ENCODE measurements at places on chromosomes 3 and 15.

DNA sequence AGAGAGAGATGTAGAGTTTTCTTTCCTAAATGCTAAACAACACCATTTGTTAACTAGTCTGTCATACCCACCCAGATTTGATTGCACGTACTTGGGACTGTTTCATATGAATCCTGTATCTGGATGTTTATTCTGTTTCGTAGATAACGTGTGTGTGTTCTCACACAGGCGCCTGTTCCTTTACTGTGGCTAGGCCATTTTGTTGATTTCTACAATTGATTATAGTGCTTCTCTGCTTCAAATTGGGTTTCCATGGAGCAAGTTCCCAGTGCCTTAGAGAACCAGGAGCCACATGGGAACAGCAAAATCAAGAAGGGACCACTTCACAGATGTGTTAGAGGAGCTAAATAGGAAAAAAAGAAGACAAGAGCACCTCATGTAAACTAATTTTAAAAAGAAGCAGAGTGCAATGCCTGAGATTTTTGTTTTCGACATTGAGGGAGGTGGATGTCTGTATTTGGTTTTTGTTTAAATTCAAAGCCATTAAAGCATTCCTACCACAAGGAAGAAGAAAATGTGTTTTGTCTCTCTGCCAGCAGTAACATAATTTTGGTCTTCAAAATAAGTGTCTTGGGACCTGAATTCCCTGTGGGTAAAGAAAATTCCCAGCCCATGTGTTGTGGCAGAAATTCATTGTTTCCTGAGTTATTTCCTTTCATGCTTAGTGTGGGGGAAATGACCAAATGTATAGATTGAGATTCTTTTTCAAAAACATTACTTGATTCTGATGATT lies 424.0 kb upstream of the C2CD4B start:
- no peak for DNase-seq

GRCh38 chr15:74964794-74965193 lies 8.2 kb upstream of the RPP25 start:
- no peak for DNase-seq

DNA sequence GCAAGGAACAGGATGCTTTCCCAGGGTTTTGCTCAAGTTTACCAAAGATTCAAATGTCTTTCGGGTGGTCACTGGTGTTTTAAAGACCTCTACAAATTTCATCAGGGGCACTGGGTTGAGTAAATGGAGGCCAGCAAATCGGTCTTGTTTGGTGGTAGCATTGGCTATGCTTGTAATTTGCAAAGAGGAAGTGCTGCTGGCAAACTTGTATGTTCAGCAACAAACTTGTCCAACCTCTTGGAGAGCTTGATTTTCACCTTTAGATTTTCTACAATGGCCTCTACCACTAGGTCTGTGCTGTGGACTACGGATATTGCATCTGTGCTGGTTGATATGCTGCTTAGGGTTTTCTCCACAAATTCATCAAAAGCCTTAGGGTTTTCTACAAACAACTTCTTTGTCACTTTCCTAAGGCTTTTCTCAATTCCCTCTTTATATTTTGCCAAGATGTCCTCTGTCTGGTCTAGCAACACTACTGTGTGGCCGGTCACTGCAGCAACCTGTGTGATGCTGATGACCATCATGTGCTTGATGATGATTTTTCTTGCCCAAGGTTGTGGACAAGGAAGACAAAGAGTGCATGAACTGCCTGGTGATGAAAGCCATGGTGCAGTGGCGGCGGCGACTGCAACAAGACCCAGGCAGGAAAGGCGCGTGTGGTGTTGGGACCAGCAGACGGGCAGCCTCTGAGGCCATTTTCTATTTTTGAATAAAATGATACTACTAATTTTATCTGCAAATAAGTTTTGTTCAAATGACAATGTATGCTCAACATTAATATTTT lies 50.8 kb downstream of the RFX7 start:
- DNase-seq, result no peak

- no peak for DNase-seq
Measured at GRCh38 chr3:27794211-27794610, 72.1 kb upstream of the EOMES start.

DNA sequence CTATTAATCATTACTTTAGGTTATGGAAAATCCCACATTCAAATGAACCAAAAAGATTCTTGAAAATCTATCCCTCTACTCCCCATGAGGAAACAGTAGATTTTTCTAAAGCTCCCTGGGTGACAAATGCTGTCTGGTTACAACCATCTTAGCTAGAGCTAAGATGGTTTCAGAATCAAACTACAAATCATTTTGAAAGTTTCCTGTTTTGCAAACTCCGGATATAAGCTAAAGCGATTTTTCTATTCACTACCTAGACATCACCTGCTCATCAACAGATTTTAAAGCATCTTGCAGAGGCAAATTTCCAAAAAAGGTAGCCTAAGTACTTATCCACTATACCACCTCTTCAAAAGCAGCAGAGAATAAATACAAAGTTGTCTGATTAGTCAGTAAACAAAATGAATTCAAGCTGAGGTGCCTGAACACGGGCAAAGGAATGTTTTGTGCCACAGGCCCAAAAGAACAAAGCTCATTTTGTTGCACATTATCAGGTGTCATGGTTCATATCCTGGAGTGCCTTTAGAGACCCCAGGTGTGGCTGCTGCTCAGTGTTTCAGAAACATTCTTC lies 204.9 kb downstream of the TNIK start:
- DNase-seq, result no peak

DNA sequence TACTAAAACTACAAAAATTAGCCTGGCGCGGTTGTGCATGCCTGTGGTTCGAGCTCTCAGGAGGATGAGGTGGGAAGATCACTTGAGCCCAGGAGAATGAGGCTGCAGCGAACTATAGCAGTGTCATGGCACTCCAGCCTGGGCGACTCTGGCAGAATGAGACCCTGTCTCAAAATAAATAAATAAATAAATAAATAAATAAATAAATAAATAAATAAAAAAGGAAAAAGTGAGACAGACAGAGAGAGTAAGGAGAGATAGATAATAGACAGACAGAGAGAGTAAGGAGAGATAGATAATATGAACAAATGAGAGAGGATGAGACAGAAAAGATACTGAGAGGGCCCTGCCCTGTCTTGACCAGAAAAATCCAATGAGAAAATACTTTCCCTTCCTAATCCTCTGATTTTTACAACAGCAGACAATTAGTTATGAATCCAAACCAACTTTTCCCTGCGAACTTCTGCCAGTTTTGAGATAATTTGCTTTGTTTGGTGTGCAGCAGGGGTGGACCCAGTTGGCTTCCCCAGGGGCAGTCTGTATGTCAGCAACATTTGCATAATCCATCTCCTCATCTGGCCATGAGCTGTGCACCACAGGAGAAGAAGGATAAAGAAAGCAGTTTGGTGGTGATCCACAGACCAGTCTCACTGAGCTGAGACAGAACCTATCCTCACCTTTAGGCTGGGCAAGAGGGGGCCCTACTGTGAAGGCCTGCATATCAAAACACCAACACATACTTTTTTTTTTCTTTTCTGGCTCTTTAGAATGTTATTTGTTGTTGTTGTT lies 288.5 kb upstream of the WNT5A start:
- no peak for DNase-seq

DNA sequence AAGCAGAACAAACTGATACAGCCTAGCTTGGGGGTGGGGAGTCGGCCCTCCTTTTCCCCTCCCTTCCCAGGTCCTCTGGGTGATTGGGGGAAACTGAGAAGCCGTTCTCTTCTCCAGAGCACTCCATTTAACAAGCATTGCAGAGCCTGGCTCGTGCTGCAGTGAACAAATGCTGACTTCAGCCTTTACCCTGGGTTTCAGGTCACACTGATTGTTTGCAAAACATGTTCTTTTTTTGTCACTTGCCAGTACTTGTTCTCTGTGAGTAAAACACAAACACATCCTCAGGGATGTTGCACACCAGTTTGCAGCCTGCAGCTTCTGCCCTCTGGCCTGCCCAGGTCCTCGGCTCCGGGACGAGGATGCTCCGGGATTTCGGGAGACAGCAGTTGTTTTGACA lies 132.8 kb downstream of the PGPEP1L start:
- DNase-seq, result no peak

- DNase-seq, result no peak
Measured at GRCh38 chr15:37361621-37362020, 261.3 kb upstream of the MEIS2 start.

GRCh38 chr3:62703451-62704167 lies 171.6 kb downstream of the CADPS start:
- DNase-seq, result no peak

GRCh38 chr15:80010131-80010673 lies 39.2 kb upstream of the BCL2A1 start:
- DNase-seq, result no peak

DNA sequence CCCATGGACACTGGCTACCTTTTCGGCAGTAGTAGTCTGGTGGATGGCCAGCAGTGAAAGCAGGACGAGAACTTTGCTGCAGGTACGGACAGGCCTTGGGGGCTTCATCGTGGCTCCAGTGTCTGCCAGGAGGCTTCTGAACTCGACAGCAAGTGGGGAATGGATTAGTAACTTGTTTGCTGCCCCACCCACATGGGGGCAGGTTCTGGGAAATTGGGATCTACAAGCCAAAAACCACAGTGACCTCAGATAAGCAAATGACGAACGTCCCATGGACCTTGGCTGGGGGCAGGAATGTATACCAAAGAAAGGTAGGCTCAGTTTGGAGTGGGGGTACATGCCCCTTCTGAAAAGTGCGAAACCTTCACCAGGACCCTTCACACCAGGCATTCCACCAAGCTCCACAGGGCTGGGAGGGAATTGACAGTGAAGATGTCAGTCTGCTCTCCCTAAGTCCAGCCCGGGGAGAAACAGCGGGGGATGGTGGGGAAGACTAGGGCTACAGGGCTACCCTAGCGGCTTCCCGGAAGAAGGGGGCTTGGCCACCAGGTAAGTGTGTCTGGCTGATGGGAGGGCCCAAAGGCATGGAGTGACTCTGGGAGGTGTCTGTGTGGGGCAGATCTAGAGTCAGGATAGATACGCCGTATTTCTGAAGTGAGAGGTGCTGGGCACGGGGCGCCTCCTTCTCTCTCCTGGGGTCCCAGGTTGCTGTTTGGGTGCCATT lies at the start of gene ITIH4:
TSS of gene ITIH4 (minus strand) at position 138 of the 724 bp plus-strand sequence. CDS start at position 108, 30 bp downstream.
- no peak for DNase-seq

DNA sequence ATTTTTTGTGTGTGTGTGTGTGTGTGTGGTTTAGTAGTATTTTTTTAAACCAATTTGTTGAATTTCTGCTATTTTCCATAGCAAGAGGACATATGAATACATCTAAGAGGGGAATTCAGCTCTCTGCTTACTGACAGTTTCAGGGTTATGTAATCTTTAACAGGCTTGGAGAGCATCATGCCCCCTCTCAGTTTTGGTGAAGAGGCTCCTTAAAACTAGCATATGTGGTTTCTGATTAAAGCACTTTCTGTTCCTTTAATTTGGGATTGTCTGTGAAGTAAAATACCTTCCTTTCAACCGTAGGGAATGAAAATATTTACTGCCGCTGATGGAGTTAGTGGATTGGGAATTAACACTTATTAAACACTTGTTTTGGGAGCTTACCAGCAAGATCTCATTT lies 19.4 kb upstream of the NFKBIZ start:
- DNase-seq, result no peak

- no peak for DNase-seq
Measured at GRCh38 chr3:18735005-18735404, 309.9 kb upstream of the SATB1 start.

- no peak for DNase-seq
Measured at GRCh38 chr3:38599886-38600285, 49.6 kb downstream of the SCN5A start.

GRCh38 chr3:161409069-161409468 lies 37.8 kb upstream of the SPTSSB start:
- DNase-seq, result peak; percentile 39

DNA sequence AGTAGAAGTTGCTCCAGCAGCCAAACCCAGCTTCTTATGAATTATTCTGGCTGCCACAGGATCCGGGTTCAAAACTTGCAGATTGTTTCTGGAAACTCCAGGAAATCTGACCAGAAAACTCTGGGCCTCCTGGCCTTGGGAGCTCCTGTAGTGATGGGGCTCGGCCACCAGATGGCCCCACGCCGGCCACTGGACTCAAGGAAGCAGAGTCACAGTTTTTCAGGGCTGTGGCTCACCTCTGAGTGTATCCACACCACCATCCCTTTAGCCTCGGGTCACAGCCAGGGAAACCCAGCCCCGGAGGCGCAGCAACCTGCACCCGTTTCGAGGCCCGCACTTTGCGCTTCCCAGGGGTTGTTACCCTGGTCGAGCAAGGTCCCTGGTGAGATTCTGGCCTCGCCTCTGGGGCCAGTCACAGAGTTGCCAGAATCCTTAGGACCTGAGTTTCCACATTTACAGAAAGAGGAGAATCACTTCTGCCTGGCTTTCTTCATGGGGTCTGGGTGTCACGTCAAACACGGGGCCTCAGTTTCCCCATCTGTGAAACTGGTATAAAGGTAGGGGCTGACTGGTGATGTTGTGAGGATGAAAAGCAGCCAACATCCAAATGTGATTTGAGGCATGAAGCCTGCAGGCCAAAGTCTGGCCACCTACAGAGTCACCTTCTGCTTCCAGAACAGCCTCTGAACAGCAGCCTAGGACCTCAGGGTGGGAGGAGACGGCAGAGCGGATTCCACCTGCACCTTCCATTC lies 53.5 kb upstream of the LCTL start:
- peak; percentile 57 for DNase-seq

DNA sequence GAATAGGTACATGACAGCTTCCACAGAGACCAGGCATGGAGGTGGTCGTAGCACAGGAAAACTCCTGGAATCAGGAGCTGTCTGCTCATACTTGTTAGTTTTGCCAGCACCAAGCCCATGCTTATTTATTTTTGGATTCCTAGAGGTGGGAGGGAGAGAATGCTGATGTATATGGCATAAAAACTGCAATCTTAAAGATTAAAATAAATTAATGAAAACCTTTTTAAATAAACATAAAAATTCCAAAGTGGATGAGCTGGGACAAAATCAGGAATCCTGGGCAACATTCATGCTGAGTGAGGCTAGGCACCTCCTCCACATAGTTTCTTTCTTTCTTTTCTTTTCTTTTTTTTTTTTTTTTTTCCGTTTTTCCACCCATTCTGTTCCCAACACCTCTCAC lies 14.3 kb upstream of the BCL6 start:
- no peak for DNase-seq

DNA sequence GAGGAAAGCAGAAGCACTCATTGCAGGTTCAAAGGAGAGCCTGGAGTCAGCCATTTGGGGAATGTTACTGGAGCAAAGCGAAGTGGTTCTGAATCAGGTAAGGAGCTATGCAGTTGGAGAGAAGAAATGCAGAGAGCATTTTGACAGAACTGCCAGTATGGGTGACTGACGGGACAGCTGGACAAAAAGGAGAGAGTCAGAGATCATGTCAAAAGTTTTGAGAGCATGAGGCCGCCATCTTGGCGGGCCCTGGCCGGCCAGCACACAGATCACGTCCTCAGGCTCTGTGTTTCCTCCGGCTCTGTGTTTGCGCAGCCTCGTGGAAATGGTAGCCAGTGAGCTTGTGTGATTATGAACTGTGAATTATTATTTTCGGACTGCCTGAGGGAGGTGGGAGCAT lies 29.8 kb upstream of the UBE3A start:
- no peak for DNase-seq

- DNase-seq, result no peak
Measured at GRCh38 chr3:113275583-113275928, 64.2 kb downstream of the BOC start.

- no peak for DNase-seq
Measured at GRCh38 chr3:76943671-76944070, 96.2 kb upstream of the ROBO2 start.
